ENCODE measurements at places on chromosomes 4 and X. TPM values are rescaled to one million over a fixed set of nuclear protein-coding genes. Genes with fewer than 3 reads are reported as not detected.

DNA sequence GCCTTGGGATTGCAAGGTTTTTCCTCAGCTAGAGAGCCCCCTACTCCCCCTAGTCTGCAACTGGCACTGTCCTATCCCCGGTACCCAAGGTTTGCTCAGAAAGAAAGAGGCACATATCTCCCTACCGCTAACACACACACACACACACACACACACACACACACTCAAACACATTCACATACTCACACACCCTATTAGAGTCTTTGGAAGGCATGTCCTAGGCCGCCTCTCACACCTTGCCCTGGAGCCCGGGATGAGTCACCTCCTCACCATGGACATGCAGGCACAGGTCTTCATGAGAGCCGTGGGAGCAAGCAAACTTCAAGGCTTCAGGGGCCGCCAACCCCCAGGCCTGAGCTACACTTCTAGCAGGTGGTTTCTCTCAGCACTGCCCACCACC is 49.2 kb downstream of the PJA1 start:
- ATAC-seq, result peak; percentile 49

Gene INPP4B
- 3.3 TPM for total RNA-seq

DNA sequence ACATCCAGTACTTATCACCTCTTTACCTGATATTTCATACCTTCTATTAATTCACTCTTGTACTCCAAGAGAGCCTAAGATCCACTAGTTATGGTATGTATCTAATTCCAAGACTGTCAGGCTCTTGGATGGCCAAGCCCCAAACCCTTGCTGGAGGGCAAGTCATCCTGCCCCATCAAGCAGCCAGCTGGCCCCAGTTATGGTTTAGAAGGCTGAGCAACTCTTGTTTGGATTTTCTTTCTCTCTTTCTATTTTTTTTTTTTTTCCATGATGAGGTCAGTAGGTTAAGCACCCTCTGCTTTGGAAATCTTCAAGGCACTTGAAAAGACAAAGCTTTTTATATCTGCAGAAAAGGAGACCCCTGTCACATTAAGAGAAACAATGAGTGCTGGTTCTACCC is 10.9 kb upstream of the FGF16 start:
- ATAC-seq, result no peak

DNA sequence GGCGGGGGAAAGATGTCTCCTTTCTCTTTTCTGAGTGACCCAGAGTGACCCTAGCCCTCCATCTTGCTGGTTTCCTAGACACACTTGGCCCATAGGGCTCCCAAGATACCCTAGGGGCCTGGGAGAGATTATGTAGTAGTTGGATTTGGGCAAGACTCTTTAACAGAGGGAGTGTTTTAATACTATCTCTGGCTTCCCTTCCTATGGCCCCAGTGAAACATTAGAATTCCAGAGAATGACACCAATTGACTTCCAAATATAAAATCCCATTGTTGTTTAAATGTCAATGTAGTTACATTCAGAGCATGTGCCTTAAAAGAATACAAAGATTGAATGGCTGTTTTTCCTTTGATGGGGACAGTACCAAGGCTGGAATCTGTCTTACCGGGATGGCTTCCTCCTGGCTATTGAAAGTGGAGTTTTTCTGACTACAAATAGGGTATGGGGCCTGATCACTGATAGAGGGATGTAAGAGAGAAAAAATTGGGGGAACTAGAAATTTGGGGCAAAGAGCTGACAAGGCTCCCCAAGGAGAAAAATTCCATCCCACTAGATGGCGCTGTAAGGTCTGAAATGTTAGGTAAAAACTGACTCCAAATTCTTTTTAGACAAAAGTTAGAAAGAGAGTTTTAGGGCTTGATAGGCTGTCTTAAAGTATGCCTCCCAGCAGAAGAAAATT is 10.7 kb downstream of the TENT5D start:
- no peak for ATAC-seq

Gene MAGED4
- total RNA-seq, result 48.5 TPM

All from motor neuron (in vitro differentiated cells).